ENCODE measurements at places on chromosomes 1 and 21.

- DNase-seq = no peak
Observed at GRCh38 chr1:46490656-46491442, 1.2 kb downstream of the DMBX1 start.

DNA sequence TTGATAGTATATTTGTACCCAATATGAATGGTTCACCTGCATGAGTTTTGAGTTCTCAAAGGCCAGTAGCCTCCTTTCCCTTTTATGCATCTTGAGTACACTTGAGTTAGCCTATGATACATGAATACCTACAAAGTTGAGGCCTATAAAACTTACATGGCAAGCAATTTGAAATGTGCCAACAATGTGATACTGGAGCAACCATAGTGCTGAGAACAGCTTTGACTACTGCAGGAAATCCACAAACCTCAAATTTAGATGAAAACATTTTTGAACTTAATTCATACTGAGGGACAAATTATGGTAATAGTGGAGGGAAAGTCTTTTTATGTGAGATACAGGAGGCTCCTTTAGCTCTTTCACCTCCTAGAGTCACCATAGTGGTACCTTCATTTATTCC, 37.4 kb downstream of the LEPR start:
- no peak for DNase-seq

GRCh38 chr1:49906365-49906764, 117.4 kb downstream of the AGBL4 start:
- no peak for DNase-seq

GRCh38 chr21:43766734-43767497, 9.2 kb downstream of the CSTB start:
- DNase-seq = no peak

GRCh38 chr21:43352568-43353281, 74.2 kb downstream of the SIK1 start:
- no peak for DNase-seq

- no peak for DNase-seq
Observed at GRCh38 chr1:183188240-183188639, 2.2 kb downstream of the LAMC2 start.

- no peak for DNase-seq
Observed at GRCh38 chr1:219379691-219380090, 206.0 kb downstream of the LYPLAL1 start.

DNA sequence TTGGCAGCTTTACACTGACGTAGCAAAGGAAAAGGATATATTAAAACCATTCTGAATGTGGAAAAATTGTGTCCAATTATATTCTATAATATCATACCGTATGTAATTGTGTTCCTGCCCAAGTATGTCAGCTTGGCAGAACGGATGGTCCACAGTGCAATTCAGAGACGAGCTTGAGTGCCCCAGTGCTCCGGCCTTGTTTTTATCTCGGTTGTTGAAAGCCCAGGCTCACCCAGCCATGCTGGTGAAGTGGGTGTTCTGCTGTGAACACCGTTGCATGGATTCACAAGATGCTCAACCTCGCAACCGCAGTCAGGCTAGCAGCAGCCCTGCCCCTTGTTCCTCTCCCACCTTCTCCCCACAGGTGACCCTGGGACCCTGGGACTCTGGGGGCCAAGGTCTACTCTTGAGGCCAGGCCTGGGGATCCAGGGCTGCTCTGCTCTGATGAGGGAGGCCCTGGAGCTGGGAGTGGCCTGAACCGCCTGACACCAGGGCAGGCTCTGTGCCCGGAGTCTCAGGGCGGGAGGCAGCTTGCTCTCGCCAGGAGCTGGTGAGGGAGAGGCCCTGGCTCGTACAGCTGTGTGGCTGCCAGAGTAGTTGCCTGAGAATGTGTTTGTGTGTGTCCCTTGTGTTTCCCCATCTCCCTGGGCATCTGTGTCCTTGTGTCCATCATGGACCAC, 11.2 kb downstream of the PTPRF start:
- no peak for DNase-seq

GRCh38 chr1:219459351-219460080, 153.4 kb downstream of the ZC3H11B start:
- DNase-seq = no peak

DNA sequence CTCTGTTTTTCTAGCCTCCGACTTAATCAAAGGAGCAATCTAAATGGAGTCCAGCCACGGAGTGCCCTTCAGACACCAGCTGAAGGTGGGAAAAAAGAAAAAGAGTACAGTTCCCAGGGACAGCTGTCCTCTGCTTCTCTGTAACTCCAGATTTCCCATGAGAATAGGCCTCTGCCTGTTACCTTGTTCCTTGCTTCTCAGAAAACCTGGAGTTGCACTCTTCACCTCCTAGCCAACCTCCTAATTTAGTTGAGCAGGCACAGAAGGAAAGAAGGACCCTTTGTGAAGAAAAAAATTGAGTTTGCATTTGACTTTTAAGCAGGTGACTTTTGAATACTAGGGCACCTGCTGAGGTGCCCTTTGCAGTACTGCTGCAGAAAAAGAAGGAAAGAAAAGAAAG, 8.3 kb downstream of the BARHL2 start:
- DNase-seq = no peak

DNA sequence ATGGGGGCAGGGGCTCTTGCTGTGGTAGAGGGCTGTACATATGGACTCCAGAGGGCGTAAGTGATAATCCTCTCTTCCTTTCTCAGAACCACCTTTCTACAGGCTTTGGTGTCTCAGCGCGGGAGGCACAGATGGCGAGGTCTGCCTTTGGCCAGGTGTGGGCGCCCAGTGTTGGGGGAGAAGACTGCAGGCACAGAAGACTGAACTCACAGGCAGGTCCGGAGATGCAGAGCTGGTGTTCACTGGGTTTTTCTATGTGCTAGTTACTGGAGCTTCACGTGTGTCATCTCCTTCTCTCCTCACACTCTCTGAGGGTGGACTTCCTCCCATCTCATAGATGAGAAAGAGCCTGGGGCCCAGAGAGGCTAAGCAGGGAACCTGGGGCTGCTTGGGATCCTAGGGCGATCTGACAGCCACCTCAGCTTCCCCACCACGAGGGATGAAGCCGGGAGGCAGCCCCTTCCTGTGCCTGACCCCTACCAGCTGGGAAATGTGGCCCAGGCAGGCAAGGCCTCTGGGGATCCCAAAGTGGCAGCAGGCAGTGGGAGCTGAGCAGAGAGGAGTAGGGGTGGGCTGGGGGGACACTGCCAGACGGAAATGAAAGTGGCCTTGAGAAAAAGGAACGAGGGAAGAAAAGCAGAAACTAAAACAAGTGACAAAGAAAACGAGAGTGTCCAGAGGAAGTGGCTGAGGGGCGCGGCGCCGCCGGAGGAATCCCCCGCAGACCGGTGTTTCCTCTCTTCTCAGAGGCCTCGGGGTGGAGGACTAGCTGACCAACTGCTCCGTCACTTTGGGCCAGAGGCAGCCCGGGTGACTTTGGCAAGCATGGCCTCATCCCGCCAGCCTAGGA, 191.6 kb downstream of the HIVEP3 start:
- no peak for DNase-seq

DNA sequence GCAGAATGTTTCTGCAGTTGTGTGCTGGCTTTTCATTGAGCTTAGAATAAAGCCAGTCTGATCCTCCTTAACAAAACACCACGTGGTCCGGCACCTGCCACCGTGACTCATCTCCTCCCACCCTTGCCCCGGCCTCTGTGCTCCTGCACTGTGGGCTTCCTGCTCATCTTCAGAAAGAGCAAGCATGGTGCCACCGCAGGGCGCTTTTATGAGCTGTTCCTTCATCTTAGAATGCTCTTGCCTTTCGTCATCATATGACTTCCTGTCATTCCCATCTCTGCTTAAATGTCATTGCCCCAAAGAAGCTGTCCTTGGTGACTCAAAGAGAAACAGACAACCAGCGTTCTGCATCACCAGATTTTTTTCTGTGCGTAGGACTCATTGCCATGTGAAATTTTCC, 117.8 kb downstream of the HHAT start:
- DNase-seq = peak; percentile 33

DNA sequence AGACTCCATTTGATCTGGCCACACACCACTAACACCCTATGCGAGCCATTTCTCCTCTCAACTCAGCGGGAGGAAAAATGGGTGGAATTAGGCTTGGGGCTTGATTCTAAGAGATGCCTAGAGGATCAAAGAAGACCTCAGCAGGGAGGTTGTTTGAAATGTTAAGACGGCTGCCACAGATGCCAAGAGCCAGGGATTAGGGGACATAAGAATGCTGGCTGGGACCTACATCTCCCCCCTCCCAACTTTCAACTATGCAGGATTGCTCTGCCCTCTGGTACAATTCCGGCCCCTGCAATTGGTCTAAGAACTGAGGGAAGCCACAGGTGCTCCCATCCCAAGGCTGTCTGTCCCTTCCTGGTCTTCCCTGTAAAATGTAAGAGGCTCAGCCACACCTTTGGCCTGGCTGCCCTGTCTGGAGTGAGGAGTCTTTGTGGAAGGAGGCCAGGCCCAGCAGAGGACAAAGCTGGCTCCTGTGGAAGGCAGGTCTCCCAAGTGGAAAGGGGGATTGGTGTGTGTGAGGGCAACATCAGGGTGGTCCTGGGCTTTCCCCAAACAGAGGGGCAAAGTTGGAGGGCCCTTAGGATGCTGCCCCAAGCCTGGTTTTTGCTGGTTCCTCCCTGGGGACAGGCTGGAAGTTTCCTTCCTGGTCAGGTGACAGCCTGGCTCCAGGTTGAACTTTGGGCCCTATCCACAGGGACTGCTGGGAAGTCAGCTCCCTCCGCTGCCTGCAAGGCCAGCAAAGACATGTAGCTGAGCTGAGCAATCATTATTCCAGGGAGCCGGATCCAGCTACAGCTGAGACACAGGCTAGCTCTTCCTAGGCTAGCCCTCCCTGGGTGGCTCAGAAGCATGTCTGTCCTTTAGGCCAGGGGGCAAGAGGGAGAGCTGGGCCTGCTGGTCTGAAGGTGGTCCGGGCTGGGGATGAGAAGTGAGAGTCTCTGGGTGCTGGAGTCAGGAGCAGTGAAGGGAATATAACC, 34.5 kb upstream of the SYNC start:
- DNase-seq = peak; percentile 71

DNA sequence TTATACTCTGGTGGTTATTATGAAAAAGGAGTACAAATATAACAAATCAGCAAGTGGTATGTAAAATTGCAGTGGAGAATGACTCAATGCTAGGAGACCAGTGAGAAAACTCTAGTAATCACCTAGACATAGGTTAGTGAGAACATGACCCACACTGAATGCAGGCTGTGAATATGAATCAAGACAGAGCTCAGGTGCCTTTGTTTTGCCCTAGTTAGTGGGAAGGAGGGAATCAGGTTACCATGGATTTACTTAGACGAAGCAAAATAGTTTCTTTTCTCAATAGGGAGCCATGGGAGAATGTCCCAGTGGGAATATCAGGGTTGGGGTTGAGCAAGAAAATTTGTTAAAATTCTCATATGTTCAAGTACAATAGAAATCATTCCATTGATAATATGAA, 10.6 kb upstream of the GCLM start:
- DNase-seq = no peak

DNA sequence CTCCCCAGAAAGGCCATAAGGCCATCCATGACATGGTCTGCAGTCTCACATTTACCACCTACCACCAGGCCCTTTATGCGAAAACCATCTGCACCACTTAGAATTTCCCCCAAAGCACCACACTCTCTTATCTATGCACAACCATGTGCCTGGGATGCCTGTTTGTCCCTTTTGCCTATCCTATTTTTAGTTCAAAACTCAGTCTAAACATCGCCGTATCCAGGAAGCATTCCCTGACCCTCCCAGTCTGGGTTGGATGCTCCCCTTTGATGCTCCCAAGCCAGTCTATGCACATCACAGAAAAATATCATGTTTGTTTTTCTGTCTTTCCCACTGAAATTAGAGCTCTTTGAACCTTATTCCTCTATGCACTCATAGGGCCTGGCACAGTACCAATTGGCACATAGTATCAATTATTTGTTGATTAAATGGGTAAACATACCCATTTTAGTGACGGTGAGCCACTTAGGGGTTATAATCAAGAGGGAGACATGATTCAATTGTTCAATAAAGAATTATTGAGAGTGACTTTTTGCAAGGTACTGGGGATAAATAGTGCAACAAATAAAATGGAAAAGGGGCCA, 6.7 kb downstream of the MPL start:
- DNase-seq = no peak

DNA sequence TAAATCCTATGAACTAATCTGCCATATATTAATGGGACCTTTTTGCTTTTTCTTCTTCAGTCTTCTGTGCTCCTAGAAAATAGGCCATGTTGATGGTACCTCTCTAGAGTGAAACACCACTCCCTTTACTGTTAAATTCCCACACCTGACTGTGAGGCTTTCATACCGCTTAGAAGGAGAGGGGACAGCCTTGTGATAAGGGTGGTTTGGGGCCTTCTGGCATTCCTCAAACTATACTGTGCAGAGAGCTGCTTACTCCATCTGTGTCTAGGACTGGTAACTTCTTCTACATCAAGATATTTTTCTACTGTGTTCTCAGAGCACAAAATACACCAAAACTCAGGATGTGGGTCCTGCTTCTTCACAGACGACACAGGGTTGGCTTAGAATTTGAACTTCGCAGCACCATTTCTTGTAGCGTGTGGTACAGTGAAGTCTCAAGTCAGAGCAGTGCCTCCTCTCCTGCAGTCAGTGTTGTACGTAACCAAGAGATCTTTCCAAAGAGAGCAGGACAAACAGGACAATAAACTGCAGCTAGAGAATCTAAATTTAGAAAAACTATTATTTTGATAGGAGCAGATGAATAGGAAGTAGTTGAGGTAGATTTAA, 43.8 kb downstream of the MACO1 start:
- DNase-seq = no peak

DNA sequence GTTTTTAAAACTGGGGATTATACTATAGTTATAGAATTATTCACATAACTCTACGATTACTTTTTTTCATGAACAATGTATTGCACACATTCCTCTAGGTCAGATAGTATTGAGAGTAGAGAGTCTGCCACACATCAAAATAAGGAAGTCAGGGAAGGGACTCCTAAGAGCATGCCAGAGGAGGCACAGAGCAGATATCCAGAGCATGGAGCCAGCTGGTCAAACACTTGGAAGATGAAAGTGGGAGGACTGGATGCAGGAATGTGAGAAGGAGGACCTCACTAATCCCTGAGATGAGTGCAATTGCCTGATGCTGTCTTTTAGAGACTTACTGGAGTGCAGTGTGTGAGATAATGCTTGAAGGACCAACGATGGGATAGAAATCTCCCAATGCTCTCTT, 9.6 kb upstream of the RFX5 start:
- DNase-seq = no peak

DNA sequence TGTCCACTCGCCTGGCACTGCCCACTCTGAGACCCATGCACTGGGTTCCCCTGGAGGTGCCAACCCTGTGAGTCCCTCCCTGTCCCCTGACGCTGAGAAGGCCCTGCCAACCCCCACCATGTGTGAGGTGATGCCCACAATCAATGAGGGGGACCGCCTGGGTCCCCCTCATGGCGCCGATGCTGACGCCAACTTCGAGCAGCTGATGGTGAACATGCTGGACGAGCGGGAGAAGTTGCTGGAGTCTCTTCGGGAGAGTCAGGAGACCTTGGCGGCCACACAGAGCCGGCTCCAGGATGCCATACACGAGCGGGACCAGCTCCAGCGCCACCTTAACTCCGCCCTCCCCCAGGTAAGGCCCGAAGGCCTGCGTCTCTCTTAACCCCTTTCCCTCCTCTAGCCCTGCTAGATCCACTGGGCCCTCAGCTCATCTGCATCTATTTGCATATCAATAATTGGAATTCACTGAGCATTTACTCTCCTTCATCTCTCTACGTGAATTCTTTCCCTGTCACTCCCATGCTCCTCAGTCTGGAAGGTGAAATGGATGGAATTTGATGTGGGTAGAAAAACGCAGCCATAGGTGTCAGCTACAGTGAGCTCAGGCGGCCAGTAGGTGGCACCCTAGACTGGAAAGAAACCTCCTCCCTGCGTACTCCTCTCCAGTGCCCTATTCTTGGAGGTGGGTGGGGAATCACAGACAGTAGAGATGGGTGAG, 12.8 kb downstream of the PPFIA4 start:
- peak; percentile 63 for DNase-seq

GRCh38 chr1:36008546-36009197, 75.2 kb upstream of the TEKT2 start:
- no peak for DNase-seq
